ENCODE measurements at places on chromosomes 3 and 15.

DNA sequence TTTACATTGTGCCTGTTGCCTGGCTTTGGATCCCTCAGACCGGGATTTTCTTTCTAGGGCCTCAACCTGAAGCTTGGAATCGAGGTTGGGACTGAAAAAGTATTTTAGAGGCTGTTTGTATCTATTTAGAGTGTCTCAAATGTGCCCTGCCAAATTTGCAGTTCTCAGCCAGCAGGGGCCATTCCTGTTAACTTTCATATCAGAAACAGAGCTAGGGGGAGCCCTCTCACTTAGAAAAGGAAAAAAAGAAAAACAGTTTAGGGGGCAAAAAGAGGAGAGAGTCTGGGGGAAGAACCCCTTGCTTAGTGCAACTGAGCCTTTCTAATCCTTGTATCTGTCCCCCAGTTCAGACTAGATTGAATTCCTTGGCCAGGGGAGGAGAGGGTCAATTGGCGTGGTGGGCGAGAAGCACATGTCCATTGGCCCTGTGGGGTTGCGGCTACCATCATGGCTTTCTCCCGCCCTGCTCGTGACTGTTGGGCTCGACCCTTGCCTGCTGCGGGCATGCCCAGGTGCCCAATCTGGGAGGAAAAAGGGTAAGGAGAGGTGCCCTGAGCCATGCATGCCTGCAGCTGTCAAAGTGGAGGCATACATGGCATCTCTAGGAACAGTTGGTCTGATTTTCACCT is 101.6 kb downstream of the CFAP44 start:
- DNase-seq = no peak

- no peak for DNase-seq
These were observed 98.3 kb downstream of the GBE1 start for GRCh38 chr3:81663114-81663513.

GRCh38 chr15:43127752-43128151 is 5.6 kb upstream of the TMEM62 start:
- no peak for DNase-seq

DNA sequence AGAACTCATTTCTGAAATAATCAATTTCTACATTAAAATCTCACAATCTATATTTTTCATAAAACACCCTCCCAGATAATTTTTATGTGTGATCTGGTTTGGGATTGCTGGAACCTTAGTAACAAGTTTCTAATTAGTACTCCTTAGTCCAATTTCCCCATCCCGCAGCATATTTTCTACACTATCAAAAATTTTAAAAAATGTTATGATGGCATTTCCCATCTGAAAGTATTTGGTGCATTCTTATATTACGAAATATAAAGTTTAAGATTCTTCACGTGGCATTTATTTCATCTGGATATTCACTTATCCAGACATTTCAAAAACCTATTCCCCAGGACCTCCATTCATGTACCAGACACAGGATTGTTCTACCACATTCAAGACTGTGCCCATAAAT is 1.5 kb downstream of the OR5H14 start:
- DNase-seq = no peak

GRCh38 chr3:101888653-101889052 is 39.3 kb downstream of the NFKBIZ start:
- DNase-seq = no peak

GRCh38 chr15:80502782-80503181 is 98.6 kb downstream of the ARNT2 start:
- DNase-seq = no peak

GRCh38 chr3:142987707-142988106 is 13.7 kb upstream of the U2SURP start:
- no peak for DNase-seq

GRCh38 chr3:185332026-185332735 is 30.8 kb upstream of the MAP3K13 start:
- no peak for DNase-seq

DNA sequence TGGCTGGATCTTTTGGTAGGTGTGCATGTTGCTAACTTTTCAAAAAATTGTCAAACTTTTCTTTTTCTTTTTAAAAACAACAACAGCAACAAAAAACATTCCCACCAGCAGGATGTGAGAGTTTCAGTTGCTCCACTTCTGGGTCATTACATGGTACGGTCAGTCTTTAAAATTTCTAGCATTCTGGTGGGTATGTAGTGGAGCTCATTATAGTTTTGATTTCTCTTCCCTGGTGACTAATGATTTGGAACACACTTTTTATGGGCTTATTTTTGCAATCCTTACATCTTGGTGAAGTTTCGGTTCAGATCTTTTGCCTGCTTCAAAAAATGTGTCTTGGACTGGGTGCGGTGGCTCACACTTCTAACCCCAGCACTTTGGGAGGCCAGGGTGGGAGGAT is 19.3 kb downstream of the ATP1B3 start:
- no peak for DNase-seq

DNA sequence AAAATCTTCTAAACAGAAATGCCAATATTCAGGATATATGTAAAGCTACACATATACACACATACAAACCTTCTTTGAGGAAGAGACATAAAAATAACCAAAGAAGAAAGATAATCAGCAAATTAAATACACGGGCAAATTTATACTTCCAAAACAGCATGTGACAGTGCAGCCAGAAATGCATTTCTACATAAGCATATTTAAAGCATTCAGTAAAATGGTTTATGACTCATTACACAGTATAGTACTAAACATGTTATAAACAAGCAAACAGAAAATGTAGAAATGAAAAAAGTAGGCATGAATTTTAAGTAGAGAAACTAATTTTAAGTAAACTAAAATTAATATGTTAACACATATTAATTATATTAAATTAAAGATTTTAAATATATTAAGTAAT is 1717.2 kb downstream of the OTOL1 start:
- DNase-seq = no peak

- no peak for DNase-seq
These were observed 16.5 kb upstream of the ATP2B2 start for GRCh38 chr3:10521772-10522441.

- no peak for DNase-seq
These were observed 3.1 kb upstream of the TATDN2 start for GRCh38 chr3:10245081-10245712.

DNA sequence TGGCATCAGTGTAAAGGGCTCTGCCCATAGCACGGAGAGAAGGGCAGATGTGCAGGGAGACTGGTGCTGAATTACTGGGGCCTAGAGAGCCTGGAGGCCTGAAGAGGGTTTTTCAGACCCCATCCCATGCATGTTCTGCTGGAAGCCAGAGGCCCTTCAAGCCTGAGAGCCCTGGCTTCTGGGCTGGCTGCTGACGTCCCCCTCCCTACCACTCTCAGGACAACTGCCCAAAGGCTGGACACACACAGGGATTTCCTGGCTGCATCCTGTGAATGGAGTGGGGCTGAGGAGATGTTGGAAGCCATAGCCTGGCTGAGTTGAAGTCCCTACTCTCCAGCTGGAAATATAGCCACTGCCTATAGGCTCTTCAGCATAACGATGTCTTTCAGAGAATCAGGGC is 16.9 kb upstream of the DOCK3 start:
- DNase-seq = no peak

DNA sequence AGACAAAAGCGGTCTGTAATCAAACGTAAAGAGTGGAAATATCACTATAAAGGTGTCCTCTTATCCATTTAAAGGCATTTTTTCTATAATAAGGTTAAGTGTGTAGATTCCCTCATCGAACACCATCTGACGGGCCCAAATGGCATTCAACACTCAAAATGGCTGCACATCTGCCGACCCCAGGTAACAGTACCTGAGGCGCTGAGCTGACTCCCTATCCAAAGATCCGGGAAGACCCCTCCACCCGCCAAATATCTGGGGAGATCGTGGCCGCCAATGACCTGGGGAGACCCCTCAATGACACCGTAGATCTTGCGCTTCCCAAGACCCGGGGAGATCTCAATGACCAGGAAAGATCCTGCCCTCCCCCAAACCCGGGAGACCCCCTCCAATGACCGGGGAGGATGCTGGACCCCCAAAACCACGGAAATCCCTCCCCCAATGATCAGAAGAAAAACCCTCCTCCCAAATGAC is 476 bp downstream of the IP6K2 start:
- no peak for DNase-seq

- DNase-seq = no peak
These were observed 103.8 kb upstream of the KLF13 start for GRCh38 chr15:31222773-31223341.

- no peak for DNase-seq
These were observed 3.2 kb upstream of the GABRG3 start for GRCh38 chr15:26967719-26968269.

DNA sequence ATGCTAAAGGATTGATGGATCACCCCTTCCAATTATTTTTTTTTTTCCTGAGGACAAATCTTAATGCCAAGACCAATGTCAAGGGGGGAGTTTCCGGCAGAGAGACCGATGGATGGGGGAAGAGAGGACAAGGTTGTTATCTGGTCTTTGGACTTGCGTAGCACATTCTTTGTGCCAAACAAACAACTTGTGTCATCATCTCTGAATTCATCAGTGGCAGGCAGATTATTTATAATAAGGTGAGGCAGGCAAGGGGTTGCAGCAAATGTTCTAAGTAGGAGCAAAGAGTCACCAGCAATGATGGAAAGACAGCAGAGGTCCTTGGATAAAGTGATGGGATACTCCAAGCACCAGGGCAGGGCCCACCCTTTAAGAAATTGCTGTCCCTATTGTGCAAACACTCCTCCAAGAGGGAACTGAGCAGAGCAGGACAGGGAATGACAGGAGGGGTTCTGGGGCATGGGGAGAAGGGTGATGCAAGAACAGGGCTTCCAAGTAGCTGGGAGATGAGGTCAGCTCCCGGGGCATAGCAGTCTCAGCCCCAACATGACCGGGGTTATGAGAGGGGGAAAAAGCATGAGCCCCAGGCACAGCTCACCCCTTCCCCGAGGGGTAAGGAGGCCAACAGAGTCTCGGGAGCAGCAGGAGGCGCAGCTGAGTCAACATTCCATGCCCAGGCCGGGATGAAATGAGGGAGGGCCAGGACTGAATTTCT is 57.4 kb downstream of the ANXA2 start:
- DNase-seq = no peak

GRCh38 chr15:65081758-65082157 is 5.2 kb downstream of the KBTBD13 start:
- no peak for DNase-seq

DNA sequence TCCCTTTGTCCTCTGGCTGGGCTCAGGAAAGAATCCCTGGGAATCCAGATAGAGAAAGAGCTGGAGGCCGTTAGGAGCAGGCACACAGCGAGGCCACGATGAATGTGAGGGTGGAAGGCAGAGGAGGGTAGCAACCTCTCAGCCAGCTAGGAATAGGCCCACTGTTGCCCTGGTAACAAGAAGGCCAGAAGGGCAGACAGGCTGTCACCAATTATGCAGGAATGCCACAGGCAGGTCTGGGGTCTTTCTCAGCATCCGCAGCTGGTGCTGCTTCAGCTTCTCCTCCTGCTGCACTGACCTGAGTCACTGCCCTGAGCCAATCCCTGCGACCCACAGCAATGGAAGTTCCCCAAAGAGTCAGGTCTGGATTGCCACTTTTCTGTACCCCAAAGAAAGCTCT is 62.8 kb upstream of the C3orf80 start:
- DNase-seq = no peak

DNA sequence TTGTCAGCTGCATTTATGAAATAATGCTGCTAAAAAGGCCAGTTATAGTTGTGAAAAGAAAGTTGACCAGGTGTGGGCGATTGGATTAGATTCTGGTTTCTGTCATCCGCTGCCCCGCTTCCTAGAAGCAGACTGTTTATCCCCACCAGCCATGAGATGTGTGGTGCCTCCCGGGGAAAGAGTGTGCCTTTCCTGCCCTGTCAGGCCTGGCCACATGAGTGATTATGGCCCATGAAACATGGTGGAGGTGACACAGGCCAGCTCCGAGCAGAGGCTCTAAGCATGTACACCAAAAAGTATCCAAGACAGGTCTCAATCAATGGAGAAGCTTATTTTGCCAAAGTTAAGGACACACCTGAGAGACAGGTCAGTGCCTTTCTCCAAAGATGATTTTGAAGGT is 85.4 kb upstream of the ABHD2 start:
- no peak for DNase-seq

GRCh38 chr3:123559040-123559861 is 25.6 kb downstream of the HACD2 start:
- DNase-seq = no peak

DNA sequence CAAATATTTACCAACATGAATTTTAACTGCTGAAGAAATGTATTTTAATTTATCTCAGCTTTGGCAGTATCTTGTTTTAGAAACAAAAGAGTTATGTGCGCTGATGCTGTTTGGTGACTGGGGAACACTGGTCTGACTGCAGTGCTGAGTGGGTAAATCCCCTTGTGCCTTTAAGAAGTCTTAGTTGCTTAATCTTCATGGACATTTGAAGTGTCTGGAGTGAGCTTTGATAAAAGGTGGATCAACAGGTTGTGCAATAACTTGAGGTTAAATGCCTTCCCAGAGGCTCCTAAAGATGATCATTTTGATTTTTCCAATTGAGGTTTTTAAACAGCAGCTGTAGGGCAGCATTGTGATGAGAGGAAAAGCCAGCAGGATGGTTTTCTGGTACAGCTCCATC is 68.7 kb downstream of the TP63 start:
- DNase-seq = no peak

- no peak for DNase-seq
These were observed 57.5 kb upstream of the SIN3A start for GRCh38 chr15:75508840-75509532.

DNA sequence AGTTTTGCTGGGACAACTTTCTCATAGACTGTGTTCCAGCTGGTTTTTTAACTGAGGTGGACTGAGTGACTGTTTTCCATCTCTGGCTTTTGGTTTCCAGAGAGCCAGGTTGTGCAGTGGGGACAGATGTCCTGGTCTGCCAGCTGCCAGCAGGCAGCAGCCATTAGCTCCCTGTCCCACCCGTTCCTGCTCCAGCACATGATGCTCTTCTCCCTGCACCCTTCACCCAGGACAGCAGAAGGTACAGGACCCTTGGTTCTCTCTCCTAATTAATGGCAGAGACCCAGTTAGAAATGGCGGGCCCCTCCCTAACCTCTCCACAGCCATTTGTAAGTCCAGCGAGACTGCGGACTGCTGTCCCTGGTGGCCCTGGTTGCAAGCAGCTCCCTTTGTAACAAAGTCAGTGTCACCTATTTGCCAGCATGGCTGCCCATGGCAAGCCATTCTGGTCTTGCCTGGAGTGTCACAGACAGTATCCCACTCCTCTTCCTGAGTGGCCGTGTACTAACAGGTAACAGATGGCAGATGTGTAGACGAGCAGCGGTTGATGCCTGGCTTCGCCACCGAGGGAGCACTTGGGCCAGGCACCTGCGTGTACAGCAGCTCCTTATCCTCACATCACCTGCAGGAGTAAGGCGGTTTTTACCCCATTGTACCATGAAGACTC is 148.3 kb downstream of the DNAJB8 start:
- no peak for DNase-seq

- DNase-seq = no peak
These were observed 190.9 kb downstream of the TJP1 start for GRCh38 chr15:29631076-29632070.

GRCh38 chr3:5498981-5499380 is 311.5 kb downstream of the EDEM1 start:
- DNase-seq = no peak

- DNase-seq = no peak
These were observed 17.9 kb upstream of the EPB42 start for GRCh38 chr15:43238671-43239131.
